ENCODE measurements at places on chromosomes 4 and X. TPM values are rescaled to one million over a fixed set of nuclear protein-coding genes. Genes with fewer than 3 reads are reported as not detected.

GRCh38 chr4:151882072-151882803 lies 121.4 kb upstream of the GATB start:
- H3K4me1 ChIP-seq = peaks cover 7% of the 10 kb centered on the region
- no peaks in the 10 kb centered on the region for H3K27me3 ChIP-seq
- DNase-seq = no peak
- H3K4me3 ChIP-seq = no peak overlapping the region

GRCh38 chr4:182449930-182450439 lies 206.8 kb downstream of the TENM3 start:
- H3K36me3 ChIP-seq = no peaks in the 10 kb centered on the region
- H3K27ac ChIP-seq = no peak overlapping the region
- DNase-seq = no peak

GRCh38 chr4:24639714-24640113 lies 55.4 kb upstream of the DHX15 start:
- H3K27ac ChIP-seq = no peak overlapping the region
- no peak overlapping the region for H3K4me3 ChIP-seq
- peaks cover 2% of the 10 kb centered on the region for H3K27me3 ChIP-seq
- no peaks in the 10 kb centered on the region for H3K36me3 ChIP-seq
- DNase-seq = no peak
- no peaks in the 10 kb centered on the region for H3K4me1 ChIP-seq

LRRC66 gene
- total RNA-seq = 0.37 TPM

DNAAF6 gene
- total RNA-seq = not detected

MAGEE2 gene
- not detected for total RNA-seq

Data from CD4-positive, CD25-positive, alpha-beta regulatory T cell (primary cell).